ENCODE measurements at places on chromosomes 6 and 20.

DNA sequence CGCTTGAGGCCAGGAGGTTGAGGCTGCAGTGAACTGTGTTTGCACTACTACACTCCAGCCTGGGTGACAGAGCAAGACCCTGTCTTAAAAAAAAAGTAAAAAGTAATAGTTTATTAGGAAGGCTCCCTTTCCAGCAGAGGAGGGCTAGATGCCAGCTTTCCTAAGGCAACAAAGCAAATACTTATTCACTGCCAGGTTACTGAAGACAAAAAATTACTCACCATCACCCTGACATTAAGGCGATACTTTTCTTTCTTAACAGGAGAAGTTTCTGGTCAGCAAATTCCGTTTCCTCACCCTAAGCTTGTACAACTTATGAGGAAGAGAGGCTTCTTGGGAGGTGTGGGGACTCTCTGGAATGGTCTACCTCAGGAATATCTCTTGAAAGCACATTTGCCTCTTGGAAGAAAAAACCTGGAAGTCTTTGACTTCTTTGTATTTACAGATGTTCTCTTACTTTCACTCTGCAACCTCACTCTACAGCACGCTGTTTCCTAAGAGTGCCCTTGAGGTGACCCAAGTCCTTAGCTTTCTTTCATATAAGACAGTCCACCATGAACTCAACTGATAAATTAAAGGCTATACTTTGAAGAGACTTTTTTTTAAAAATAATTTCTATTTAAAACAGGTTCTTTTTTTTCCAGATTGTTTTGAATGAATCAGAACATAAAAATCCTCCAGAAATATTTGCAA lies 52.9 kb upstream of the TRAF3IP2 start:
- DNase-seq = no peak

DNA sequence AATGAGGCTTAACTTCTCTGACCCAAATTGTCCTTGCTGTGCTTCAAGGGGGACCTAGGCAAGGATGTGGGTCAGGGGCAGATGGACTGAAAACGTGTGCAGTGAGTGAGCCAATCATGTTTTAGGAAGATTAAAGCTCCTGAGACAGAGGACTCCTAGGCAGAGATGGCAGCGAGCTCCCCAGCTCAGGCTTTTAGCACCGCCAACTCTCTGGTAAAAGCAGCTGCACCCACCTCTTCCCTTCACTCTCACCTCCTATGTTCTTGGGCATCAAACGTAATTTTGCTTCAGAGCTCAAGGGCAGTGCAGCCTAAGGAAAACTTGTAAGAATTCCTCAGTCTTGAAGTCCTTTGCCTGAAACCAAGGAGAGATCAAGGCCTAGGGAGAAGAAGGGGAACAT lies 10.3 kb downstream of the RPP21 start:
- DNase-seq = no peak

DNA sequence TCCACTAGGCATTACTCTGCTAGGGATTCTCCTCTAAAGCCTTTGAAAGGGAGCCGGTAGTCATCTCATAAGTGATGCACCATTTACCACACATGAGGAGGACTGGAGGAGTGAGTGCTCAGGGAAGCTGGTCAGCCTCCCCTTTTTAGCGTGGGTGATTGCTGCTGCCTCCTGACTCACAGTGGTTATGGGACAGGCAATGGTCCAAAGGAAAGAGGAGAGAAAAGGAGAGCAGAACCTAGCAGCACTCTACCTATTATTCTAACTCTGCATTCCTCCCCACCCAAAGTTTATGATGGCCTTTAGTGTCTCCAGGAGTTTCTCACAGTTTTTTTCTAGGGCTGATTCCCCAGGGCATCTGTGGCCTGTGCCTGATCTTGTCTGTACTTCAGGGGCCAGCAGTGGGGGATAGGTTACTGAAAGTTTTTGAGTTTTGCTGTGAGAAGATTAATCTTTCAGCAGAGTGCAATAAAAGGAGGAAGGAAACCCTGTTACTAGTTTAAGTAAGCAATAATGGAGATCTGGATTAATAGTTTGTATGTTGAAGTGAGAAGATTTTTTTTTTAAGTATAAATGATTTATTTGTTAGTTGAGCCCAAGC lies 36.4 kb upstream of the GCLC start:
- no peak for DNase-seq

DNA sequence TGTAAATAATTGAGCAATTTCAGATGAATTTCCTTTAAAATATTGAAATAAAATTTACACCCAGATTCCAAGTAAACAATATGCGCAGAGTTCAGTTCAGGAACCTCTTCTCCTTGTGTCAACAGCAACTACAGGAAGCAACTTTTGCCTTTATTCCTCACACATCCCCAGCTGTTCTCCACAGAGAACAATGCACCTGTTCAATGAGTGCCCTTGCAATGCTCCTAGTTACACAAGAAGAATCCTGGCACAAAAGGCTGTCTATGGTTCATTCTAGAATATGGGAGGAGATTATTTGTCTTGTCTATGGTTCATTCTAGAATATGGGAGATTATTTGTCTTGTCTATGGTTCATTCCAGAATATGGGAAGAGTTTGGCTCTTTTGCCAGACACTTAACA lies 454.9 kb downstream of the BTBD3 start:
- DNase-seq = no peak

DNA sequence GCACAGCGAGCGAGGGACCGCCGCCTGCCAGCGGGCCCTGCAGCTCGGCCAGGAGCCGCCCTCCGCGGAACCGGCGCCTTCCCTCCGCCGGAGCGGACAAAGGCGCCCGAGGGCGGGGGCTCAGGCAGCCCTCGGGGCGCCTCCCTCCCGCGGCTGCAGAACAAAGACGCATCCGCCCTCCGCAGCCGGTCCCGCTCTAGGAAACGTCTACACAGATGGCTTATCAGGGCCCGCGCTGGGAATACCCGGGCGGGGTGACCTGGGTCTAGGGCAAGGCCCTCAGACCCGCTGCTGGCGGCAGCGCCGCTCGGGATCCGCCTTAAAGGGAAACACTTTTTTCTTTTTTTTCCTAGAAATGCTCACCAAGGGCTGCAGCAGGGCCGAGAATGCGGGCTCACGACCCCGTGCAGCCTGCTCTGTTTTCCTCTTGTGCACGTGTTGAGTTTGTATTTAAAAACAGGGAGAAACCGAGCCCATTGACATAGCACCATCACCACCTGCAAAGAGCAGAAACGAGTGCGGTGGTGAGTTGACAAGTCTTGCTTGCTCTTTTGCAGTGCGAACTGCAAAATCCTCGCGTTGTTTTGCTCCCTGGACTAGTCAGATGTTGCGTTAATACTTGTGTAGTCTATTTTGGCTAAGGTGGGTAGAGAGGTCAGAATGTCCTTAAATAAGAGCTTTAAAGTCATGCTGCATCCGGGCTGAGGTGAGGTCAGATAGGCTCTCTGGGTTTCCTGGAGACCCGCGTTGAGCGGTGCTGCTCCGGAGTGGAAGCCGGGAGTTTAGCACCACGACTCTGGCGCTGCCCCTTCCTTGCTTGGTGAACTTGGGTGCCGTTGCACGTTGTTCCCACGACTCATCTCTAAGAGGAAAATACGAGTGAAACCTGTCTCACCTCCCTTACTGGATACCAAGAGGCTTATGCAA lies 1.1 kb upstream of the RPS6KA2 start:
- peak; percentile 4 for DNase-seq

GRCh38 chr6:3139090-3139903 lies 18.0 kb downstream of the TUBB2A start:
- no peak for DNase-seq

All from stimulated activated CD8-positive, alpha-beta memory T cell treated with anti-CD3 and anti-CD28 coated beads, Interleukin-4, amount 100 ng/mL, for 1 hour (primary cell).